H54 (cell line): ENCODE measurements at places on chromosomes 2 and 18.

DNA sequence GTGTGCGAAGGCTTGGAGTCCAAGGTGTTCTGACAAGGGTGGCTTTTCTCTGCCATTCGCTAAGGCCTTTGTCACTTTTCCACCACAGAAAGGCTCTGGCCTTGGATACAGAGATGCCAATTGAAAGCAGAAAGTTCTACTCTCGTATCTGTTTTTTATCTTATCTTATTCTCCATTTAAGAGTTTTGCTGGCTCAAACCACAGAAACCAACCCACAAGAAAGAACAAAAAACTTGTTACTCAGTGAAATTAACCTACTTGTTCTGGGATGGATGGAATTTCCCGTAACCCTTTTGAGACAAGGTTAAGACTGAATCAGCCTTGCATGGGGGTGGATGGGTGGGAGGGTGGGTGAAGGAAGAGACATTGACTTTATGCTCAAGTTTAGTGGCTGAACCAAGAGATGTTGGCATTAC is 221.7 kb downstream of the CDH20 start:
- DNase-seq: no peak

GRCh38 chr2:213187386-213187785 is 36.0 kb upstream of the IKZF2 start:
- DNase-seq: no peak

GRCh38 chr2:80330527-80331450 is 26.2 kb upstream of the LRRTM1 start:
- no peak for DNase-seq

DNA sequence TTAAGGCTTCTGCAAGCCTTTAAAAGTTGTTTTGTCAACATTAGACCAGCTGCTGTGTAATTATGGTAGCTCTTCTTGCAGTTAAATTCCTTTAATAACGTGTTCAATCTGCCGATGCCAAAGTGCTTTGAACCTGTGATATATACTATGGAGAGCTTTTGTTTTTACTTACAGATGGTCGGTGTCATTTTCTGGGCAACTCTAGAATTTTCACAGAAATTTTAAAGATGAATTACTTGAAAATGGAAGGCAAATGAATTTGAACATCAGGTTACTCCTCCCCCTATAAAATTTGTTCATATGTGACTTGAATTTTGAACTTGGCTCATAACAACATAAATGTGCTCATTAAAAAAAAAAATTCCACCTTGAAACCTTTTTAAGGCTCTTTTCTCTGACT is 23.0 kb downstream of the LYPD6 start:
- no peak for DNase-seq

GRCh38 chr2:161010503-161011015 is 149.7 kb upstream of the TANK start:
- DNase-seq: no peak

- no peak for DNase-seq
These were observed 180.6 kb upstream of the SH3BP4 start for GRCh38 chr2:234771176-234771575.

GRCh38 chr18:48385596-48385995 is 23.6 kb downstream of the ZBTB7C start:
- no peak for DNase-seq

- DNase-seq: no peak
These were observed 152.6 kb downstream of the COL6A3 start for GRCh38 chr2:237261327-237261726.

GRCh38 chr2:68278169-68278568 is 25.8 kb upstream of the PPP3R1 start:
- DNase-seq: no peak

DNA sequence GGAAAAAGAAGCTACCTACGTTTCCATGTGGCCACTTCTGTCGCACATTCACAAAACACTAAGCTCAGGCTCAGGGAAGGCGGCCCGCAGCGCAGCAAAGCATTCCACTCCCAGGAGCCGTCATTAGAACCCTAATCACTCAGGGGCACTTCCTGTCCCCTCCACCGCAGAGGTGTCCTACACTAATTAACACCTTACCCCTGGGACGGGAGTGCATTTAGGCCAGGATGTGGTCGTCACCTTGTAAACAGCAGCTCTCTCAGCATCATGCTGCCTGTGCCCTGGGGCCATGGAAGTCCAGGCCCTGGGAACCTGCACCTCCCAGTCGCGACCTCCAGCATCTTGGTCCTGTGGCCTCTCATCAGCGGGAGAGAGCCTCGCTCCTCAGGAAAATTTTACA is 359.8 kb upstream of the SALL3 start:
- no peak for DNase-seq

DNA sequence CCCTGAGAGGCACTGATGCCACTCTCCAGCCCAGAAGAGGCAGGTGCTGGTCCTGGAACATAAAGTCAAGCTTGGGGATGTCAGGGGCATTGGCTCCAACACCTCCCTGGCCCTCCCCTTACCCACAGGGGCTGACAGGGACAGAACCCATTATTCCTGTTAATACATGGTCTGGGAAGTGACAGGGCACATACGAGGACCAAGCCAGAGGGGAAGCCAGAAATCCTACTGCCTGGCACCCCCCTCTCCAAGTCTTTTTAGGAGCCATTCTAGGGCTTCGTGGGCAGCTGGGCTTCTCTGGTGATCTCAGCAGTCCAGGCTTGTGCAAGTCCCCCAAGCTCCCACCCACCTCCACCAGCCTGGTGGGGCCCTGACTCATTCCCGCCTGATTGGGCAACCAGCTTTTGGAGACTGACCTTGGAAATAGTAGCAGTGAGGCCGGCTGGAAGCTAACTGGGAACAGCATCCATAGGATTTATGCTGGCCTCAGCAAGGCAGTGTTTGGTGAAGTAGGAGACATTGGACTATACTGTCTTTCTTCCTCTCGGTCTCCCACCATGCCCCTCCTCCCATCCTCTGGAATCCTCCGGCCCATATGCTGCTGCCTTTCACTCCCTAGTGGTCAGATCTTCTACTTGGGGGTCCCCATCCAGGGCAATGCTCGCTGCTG is 86.4 kb upstream of the HK2 start:
- DNase-seq: no peak

GRCh38 chr2:151228847-151229512 is 32.7 kb downstream of the RBM43 start:
- DNase-seq: no peak

- no peak for DNase-seq
These were observed 20.5 kb downstream of the APLF start for GRCh38 chr2:68487773-68488355.

DNA sequence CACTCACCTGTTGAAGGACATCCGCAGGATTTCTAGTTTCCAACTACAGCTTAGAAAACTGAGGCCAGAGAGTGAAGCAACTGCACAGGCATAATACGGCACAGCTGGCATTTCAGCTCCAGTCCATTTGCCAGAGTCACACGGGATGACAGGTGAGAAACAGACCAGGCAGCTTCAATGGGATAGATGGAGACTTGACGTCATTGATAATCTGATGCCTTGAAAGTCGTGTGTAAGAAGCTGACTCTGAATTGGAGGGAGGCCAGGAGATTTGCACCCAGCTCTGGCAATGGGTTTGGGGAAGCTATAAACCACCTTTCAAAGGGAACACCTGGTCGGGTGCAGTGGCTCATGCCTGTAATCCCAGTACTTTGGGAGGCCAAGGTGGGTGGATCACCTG is 12.4 kb upstream of the DNMT3A start:
- no peak for DNase-seq
